ENCODE measurements at places on chromosomes 3 and 15.

- no peaks in the 10 kb centered on the region for H3K36me3 ChIP-seq
- H3K27me3 ChIP-seq: peaks cover 38% of the 10 kb centered on the region
- H3K27ac ChIP-seq: no peak overlapping the region
These were observed 73.0 kb downstream of the SCN11A start for GRCh38 chr3:38978729-38979128.

DNA sequence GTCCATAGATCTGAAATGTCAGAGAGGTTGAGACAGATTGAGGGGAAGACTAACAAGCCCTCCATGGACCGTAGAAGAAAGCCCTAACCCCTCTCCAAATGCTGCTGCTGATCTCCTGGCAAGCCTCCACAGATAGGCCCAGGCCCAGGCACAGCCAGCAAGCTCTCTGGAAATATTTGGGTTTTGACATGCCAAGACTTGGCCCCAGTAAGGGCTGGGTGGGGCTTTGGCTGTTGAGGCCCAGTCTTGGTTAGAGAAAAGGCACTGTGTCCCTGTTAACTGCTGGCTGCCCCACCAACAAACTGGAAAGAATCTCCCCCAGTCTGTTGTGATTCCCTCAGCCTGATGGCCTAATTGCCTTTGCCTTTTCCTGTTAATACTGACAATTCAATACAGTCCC is 208.8 kb upstream of the CTDSPL start:
- no peaks in the 10 kb centered on the region for H3K4me1 ChIP-seq
- H3K27me3 ChIP-seq: peaks cover 11% of the 10 kb centered on the region
- DNase-seq: no peak
- no peaks in the 10 kb centered on the region for H3K36me3 ChIP-seq
- H3K27ac ChIP-seq: no peak overlapping the region

DNA sequence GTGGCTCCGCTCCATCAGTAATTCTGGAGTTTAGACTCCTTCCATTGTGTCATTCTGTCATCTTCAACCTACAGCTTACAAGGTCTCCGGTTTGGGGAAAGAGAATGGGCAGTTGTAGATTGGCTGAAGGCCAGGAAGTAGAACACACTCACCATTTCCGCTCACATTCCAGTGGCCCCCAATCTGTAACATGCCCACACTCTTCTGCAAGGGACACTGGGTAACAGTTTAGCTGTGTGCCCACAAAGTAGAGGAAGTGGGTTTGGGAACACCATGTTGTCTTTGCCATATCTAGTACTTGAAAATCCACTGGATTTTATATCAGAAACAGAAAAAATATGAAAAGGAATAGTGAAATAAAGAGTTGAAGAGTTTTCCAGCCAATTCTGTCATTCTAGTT is 153.5 kb downstream of the SV2B start:
- H3K4me1 ChIP-seq: peaks cover 2% of the 10 kb centered on the region
- no peak overlapping the region for H3K4me3 ChIP-seq
- no peak overlapping the region for H3K27ac ChIP-seq
- H3K36me3 ChIP-seq: no peaks in the 10 kb centered on the region
- DNase-seq: no peak

GRCh38 chr3:23136054-23136453 is 67.1 kb upstream of the UBE2E2 start:
- no peaks in the 10 kb centered on the region for H3K4me1 ChIP-seq
- H3K27ac ChIP-seq: no peak overlapping the region
- no peak overlapping the region for H3K4me3 ChIP-seq
- no peak for DNase-seq
- no peaks in the 10 kb centered on the region for H3K36me3 ChIP-seq

DNA sequence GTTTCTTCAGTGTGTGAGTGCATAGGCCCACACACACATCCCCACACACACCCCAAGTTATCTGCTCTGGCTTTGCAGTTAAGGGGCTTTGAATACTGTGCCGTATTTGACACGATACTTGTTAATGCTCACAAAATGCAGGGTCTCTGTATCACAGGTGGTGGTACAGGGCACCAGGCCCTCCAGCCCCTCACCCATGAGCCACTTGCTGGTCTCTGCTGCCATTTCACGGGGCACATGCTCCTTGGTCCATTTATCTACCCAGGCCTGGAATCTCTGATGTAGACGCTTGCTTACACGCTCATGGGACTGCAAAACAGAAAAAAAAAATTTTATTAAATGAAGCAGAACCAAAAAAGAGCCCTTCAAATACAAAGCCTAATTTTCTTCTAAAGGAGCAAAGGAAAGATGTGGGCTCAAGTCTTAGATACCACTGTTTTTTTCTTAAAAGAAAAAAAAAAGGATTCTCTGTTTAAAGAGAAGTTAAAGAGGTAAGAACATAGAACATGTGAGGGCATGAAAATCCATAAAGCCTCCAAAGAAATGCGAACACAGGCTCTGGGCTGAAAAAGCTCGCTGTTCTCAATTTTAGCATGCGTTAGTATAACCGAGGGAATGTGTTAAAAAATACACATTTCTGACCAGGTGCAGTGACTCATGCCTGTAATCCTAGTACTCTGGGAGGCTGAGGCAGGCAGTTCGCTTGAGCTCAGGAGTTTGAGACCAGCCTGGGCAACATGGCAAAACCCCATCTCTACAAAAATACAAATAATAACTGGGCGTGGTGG is 3.7 kb upstream of the MAN2C1 start:
- H3K27ac ChIP-seq: no peak overlapping the region
- H3K36me3 ChIP-seq: peaks cover 65% of the 10 kb centered on the region
- no peak for DNase-seq
- no peak overlapping the region for H3K4me3 ChIP-seq
- H3K27me3 ChIP-seq: no peaks in the 10 kb centered on the region

- H3K36me3 ChIP-seq: peaks cover under 1% of the 10 kb centered on the region
- DNase-seq: no peak
- H3K4me1 ChIP-seq: peaks cover 17% of the 10 kb centered on the region
- no peaks in the 10 kb centered on the region for H3K27me3 ChIP-seq
These were observed 39.7 kb downstream of the ZNF445 start for GRCh38 chr3:44437800-44438199.

GRCh38 chr3:146974001-146974400 is 368.9 kb upstream of the PLSCR5 start:
- peaks cover 3% of the 10 kb centered on the region for H3K36me3 ChIP-seq
- H3K4me3 ChIP-seq: no peak overlapping the region
- no peak for DNase-seq
- no peaks in the 10 kb centered on the region for H3K4me1 ChIP-seq
- H3K27me3 ChIP-seq: no peaks in the 10 kb centered on the region

DNA sequence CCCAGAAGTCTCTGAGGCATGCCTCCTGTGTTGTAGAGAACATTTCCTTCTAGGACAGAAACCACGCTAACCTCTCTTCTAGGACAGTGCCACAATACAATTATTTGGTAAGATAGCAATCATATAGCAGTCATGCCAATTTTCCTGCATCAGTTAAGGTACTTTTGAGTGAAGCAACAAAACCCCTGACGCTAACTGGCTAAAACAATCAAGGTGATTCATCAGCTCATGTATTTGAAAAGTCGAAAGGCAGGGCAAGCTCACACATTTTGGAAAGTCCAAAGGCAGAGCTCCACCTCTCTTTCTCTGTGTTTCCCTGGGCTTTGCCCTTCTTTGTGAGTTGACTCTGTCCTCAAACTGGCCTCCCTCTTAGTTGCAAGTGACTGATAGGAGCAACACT is 10.1 kb downstream of the TERC start:
- no peak for DNase-seq
- H3K36me3 ChIP-seq: no peaks in the 10 kb centered on the region
- no peak overlapping the region for H3K4me3 ChIP-seq
- no peak overlapping the region for H3K27ac ChIP-seq
- H3K4me1 ChIP-seq: peaks cover 6% of the 10 kb centered on the region
- peaks cover 7% of the 10 kb centered on the region for H3K27me3 ChIP-seq

GRCh38 chr15:67790610-67791319 is 34.5 kb upstream of the SKOR1 start:
- peaks cover 4% of the 10 kb centered on the region for H3K4me1 ChIP-seq
- no peaks in the 10 kb centered on the region for H3K27me3 ChIP-seq
- peaks cover 8% of the 10 kb centered on the region for H3K36me3 ChIP-seq
- no peak overlapping the region for H3K27ac ChIP-seq

GRCh38 chr15:57111002-57111401 is 192.6 kb downstream of the TCF12 start:
- no peak overlapping the region for H3K4me3 ChIP-seq
- H3K36me3 ChIP-seq: no peaks in the 10 kb centered on the region
- DNase-seq: no peak
- no peak overlapping the region for H3K27ac ChIP-seq
- no peaks in the 10 kb centered on the region for H3K27me3 ChIP-seq
- H3K4me1 ChIP-seq: peaks cover 7% of the 10 kb centered on the region

GRCh38 chr3:133254151-133254550 is 145.7 kb upstream of the BFSP2 start:
- H3K27ac ChIP-seq: no peak overlapping the region
- no peak overlapping the region for H3K4me3 ChIP-seq
- no peaks in the 10 kb centered on the region for H3K4me1 ChIP-seq
- H3K27me3 ChIP-seq: peaks cover 5% of the 10 kb centered on the region
- no peak for DNase-seq
